Stimulated activated CD8-positive, alpha-beta memory T cell treated with anti-CD3 and anti-CD28 coated beads, Interleukin-7, amount 100 ng/mL, for 1 hour (primary cell): ENCODE measurements at places on chromosomes 4 and X.

DNA sequence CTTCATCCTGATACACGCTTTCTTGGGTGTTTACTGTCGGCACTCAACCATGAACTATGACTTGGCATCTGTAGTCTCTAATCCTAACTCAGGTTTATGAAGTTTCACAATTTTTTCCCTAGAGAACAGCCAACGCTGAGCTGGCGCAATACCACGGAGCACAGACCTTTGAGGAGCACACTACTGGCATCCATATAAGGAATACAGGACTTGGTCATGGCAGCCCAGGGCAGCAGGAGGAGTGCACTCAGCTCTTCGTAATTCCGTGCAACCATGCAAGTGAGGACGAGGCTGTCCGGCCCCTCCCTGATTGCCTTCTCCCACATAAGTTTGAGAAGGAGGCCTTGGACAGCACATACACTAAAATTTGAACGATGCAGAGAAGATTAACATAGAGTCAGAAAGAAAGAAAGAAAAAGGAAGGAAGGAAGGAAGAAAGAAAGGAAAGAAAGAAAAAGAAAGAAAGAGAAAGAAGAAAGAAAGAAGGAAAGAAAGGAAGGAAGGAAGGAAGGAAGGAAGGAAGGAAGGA is 41.0 kb upstream of the PDLIM5 start:
- no peak for DNase-seq

DNA sequence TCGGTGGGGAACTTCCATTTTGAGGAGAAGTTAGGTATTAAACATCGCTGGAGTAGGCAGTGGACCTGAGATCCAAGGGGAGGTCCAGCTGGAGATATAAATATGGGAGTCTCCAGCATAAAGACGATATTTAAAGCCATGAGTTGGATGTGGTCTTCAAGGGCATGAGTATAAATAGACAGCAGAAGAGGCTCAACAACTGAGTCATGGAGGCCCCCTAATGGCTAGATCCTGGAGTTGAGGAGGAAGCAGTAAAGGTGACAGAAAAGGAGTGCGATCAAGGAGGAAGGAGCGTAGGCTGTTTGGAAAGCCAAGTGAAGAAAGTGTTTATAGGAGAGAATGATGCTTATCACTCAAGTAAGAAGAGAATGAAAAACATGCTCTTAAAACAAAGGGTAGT is 18.1 kb upstream of the APBB2 start:
- no peak for DNase-seq

GRCh38 chr4:152635851-152636250 is 43.9 kb downstream of the TMEM154 start:
- DNase-seq, result no peak

- DNase-seq, result no peak
These were observed 460.3 kb downstream of the SPRY1 start for GRCh38 chr4:123856689-123857545.

DNA sequence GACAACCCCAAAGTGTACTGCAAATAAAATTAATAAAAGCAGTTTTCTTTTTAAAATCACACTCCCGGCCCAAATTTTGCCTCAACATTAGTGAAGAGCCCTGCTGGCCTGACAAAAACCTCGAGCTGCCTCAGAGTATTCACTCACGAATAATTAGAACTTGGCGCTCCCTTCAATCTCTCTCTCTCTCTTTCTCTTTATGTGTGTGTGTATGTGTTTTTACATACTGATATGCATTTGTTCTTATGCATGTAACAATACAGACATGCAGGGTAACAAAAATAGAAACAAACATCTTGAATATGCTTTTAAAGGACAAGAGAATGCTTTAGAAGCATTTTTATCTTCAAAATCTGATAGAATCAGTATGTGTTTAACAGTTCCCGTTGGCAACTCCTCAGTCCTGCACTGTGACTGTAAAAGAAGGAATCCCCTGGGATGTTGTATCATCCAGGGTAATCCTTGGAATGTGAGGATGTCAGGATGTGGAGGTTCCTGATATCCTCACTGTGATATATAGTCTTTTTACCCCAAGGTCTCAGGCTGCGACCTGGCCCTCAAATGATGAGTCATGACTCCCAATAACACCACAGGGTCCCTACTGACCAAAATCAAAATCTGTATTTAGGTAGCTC is 53.0 kb downstream of the PTCHD1 start:
- DNase-seq, result no peak

GRCh38 chr4:73440653-73441052 is 4.6 kb downstream of the AFP start:
- DNase-seq, result no peak

- DNase-seq, result no peak
These were observed 418.6 kb upstream of the DIPK2B start for GRCh38 chrX:45619290-45619689.

DNA sequence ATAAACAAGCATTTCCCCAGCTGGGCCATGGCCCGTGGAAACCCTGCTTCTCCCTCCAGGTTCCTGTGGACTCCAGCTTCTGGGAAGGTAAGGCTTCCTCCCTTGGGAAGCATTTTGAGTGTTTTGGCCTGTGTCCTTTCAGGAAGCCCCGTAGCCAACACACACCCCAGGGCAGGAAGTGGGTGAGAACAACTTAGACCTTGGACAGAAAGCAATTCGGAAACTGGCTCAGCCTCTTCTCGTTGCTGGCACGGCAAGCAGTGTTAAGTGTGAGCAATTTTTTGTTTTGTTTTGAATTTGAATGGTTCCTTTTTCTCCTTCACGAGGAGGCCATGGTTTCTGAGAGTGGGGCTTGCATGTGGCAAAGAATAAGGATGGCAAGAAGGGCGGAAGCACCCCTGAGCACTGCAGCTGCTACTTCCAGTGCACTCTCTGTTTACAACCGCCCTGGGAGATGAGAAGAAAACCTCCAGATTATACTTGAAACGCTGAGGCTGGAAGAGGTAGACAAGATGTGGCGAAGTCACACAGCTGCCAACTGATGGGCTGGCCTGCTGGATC is 14.1 kb upstream of the CYTL1 start:
- no peak for DNase-seq

- DNase-seq, result no peak
These were observed 11.7 kb downstream of the TRMT2B start for GRCh38 chrX:101040197-101040596.

DNA sequence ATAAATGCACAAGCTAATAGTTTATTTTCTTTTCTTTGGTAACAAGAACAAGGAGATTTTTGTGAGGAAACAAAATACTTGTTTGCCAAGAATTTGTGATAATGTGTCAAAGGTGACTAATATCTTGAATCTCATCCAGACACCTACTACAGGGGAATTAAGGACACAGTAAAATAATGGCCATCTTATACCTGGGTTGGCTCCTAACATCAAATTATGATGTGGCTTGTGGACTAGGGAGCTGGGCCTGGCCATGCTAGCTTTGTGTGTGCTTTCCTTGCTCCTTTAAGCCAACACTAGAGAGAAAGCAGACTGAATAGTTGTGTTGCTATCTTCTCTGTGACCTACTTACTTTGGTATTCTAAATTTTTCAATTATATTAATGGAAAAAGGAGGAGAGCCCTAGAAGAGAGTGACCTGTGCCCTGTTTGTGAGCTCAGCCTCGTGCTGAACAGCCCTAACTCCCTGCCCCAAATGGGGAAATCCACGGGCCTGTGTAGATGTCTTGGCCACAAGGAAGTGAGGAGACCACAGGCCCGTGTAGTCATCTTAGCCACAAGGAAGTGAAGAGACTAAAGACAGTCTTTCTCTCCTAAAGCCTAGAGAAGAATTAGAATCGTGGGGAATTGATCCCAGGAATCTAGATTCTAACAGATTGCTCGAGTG is 23.3 kb downstream of the ARHGAP24 start:
- DNase-seq, result no peak

DNA sequence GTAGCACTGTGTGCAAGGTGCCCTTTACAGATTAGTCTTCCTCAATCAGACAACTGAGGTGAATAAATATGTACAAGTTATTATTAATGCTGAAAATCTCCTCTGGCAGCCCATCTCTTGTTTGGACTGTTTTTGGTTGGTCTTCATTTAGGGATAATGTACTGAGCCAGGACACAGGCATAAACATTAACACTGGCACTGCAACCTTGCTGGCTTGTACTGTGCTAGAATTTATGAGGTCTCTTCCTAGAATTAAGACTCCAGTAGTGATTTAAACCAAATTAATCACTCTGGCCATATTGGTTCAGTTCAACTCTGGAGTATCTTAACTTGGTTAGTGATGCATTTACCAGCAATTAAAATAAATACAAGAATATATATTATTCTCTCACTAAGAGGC is 244.7 kb upstream of the GK2 start:
- DNase-seq, result no peak

DNA sequence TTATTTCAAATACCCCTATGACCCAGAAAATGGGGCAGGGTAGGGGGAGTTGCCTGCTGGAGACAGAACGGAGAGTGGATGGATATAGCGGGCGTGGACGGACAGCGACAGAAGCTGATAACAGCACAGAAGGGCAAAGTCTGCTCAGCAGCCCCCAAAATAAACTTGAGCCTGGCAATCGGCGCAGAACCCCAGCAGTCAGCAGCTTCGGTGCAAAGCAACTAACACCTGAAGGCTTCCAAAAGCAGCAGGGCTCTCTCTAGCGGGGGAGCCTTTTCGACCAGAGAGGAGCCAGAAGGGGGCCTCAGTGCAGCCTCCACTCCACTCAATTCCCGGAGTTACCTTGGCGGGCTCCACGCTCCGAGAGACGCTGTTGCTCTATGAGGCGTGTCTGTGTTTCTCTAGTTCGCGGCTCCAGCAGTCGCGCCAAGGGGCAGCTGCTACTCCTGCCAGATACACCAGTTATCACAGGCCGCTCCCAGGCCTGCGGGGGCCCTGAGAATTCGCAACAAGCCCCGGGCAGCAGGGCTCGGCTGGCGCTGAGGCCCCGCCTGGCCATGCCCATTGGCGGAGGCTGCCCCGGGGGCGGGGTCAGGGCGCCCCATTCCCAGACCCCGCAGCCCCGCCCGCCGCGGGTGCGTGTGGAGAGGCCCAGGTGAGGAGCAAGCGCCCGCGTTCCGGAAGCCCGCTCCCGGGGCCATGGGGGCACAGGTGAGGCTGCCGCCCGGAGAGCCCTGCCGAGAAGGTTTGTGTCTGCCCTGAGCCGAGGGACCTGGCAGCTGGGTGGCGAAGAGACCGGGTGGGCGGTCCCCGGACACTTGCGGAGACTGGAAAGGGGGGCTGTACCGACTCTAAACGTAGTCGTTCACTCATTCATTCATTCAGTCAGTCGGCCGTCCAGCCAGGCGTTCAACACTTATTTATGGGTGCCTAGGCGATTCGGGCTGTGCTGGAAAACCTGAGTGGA is at the start of the genes CNGA1 and NIPAL1:
Gene CNGA1 (minus strand): TSS at position 541 of the 967 bp plus-strand sequence. CDS start 63,992 bp downstream, outside the sequence.
Gene NIPAL1 (plus strand): TSS at position 632 of the 967 bp plus-strand sequence. CDS start 68 bp downstream, at position 700.
- DNase-seq, result peak; percentile 35

DNA sequence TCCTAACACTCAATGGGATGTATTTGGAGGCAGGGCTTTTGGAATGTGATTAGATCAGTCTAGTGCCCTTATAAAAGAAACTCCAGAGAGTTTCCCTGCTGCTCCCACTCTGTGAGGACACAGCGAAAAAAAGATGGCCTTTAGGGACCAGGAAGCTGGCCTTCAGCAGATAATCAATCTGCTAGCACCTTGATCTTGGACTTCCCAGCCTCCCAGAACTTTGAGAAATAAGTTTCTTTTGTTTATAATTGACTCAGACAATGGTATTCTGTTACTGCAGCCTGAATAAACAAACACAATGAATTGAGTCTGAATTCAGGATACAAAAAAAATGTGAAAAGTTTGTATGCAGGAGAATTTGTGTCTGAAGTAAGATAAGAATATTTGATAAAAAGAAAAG is 842.1 kb downstream of the FSTL5 start:
- no peak for DNase-seq

GRCh38 chr4:25441519-25442117 is 64.6 kb downstream of the ANAPC4 start:
- no peak for DNase-seq

GRCh38 chrX:10598540-10598939 is 21.8 kb downstream of the MID1 start:
- no peak for DNase-seq

DNA sequence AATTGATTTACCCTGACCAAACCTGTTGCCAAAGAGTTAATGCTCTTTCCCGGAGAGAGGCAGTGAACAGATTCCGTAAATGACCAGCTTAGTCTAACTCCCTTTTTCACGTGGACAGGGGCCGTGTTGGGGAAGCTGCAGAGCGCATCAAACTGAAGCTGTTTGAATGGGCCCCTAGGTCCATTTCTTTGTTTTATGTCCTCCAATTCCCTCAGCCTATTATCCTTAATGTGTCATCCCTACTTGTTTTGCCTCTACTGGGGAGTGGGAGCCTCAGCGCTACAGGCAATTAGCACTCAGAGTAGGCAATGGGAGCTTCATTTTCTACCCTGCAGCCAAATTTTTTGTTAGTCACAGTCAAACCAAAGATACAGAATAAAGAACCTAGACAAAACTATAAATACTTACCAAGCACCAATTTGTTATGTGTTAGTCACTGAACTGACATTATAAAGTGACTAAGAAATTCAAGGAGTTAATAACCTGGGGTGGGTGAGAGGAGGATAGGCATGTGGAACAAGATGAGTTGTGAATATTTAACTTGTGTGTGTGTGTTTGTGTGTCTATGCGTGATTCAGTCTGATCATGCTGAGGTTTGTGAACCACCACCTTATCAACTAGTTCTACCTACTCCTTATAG is 417.4 kb downstream of the PACRGL start:
- DNase-seq, result no peak

DNA sequence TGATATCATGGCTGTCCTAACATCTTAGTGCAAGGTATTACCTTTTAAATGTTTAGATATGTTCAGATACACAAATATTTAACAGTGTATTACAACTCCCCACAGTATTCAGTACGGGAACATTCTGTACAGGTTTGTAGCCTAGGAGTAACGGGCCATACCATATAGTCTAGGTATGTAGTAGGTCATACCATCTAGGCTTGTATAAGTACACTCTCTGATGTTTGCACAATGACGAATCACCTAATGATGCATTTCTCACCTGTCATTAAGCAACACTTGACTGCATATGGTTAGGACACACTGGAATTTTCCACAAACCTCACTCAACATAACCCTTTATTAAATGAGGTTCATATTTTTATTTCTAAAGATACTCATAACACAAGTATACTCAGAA is 67.7 kb downstream of the THOC2 start:
- DNase-seq, result no peak

DNA sequence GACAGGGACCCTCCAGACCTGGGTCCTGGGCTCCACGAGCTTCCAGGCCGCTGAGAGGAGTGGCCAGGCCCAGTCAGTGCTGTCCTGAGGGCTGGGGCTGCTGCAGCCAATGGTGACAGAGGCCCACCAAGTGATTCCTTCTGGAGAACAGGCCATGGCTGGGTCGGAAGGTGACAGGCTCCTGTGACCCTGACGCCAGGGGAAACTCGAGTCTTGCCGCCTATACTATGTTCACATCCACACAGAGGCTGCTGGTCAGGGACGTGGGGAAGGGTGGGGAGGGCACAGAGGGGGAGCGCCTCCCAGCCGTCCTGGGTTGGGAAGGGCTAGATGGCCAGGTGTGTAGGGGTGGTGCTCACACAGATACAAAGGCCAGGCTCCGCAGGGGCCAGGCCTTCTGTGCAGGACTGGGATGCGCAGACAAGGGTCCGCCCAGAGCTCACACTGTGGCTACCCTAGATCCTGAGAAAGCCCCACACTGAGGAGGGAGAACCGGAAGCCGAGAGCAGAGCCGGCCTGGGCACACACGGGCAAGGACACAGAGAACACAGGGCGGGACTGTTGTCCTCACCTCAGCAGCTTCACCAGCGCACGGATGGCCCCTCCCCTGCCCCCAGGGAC is 81.4 kb downstream of the HTRA3 start:
- DNase-seq, result no peak

GRCh38 chr4:140168474-140168873 is 14.5 kb upstream of the MAML3 start:
- DNase-seq, result no peak

GRCh38 chrX:23513121-23513520 is 154.2 kb upstream of the PRDX4 start:
- no peak for DNase-seq

GRCh38 chrX:16628946-16629595 is 20.9 kb upstream of the S100G start:
- DNase-seq, result no peak
